Common myeloid progenitor, CD34-positive (primary cell): ENCODE measurements at places on chromosomes 7 and 10.

DNA sequence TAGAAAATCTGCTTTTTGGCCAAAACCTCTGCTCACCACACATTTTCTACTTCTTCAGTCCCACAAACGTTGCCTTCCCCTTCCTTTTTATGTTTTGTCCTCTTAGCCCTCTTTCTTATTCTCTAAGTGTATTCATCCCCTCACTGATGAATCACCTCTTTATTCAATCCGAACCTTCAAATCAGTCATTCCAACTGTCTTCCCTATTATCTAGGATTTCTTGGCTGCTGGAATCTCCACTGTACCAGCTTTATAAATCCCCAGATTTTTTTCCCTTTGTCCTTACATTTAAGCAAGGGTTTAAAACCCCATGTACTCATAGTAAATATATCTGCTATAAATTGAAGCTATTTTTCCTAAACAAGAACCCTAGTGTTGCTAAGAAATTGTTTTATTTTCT, 176.9 kb downstream of the SEMA3A start:
- DNase-seq: no peak

- no peak for DNase-seq
Observed at GRCh38 chr10:99524736-99525380, 7.9 kb upstream of the NKX2-3 start.

GRCh38 chr7:16421333-16422102, at the start of gene CRPPA:
CRPPA (minus strand) TSS chr7:16421538; CDS start chr7:16421322, 216 bp downstream.
- peak; percentile 47 for DNase-seq

- DNase-seq: no peak
Observed at GRCh38 chr7:117097860-117098259, 144.6 kb downstream of the ST7 start.

DNA sequence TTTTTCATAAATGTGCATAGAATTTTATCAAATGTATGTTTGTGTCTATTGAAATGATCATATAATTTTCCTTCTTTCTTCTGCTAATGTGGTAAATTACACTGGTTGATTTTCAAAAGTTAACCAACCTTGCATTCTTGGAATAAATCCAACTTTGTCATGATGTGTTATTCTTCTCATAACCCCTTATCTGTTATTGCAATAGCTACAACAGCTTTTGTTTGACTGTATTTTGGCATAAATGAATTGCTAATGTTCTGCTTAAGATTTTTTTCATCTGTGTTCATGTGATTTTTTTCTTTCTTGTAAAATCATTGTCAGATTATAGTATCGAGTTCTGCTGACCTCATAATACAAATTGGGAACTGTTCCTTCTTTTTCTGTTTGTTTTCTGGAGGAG, 17.6 kb downstream of the CDH23 start:
- DNase-seq: no peak

GRCh38 chr10:26911811-26912461, 51.2 kb upstream of the ABI1 start:
- DNase-seq: no peak

DNA sequence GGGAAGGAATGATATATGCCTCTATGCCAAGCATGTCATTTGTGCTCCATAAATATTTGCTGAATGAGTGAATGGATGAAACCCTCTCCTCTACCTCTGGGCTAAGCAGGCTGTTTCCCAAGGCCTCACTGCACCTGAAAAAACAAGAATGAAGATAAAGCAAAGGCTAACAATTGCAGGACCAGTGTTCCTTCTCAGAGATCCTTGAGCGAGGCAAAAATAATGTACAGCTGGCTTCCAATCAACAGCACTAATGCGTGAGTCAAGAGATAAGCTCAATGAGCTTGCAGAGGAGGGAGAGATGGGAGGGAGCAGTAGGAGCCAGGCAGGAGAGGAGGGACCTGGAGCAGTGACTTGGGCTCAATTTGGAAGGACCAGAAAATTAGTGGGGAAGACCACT, 144.5 kb upstream of the NFE2L3 start:
- no peak for DNase-seq

GRCh38 chr7:121080913-121081326, 92.4 kb downstream of the CPED1 start:
- DNase-seq: no peak
